ENCODE measurements at places on chromosomes 6 and 20.

- no peak for DNase-seq
Measured at GRCh38 chr6:88380618-88381288, 214.6 kb upstream of the CNR1 start.

GRCh38 chr6:32370505-32370904 is 1.2 kb downstream of the TSBP1 start:
- no peak for DNase-seq

GRCh38 chr6:38833320-38833719 is 118.2 kb downstream of the DNAH8 start:
- no peak for DNase-seq

- no peak for DNase-seq
Measured at GRCh38 chr6:47079638-47080037, 37.5 kb upstream of the ADGRF1 start.

DNA sequence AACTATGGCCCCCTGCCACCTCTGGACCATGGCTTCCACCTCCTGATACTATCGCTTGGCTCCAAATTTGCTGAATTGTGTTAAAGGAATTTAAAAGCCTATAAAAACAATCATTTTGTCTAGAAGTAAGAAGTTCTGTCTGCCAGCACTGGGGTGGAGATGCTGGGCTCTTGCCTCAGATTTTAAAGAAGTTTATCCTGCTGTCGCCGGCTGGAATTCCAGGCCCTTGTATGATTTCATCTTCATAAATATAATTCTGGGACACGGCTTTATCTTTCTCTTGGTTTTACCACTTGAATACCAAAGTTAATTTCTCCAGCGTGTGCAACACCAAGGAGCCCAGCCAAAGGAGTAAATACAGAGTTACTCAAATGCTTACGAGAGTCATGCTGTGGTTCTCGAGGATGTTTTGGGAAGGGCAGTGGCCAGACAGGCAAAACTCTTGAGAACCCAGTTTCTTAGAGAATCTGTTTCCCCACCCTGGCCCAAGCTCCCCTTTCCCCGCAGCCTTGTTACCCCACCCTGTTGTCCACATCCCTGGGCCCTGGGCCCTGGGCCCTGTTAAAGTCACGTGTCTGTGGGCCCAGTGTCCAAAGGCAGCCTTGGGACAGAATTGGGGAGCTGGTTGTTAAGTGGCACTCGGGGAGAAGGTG is 31.9 kb downstream of the C6orf89 start:
- no peak for DNase-seq

DNA sequence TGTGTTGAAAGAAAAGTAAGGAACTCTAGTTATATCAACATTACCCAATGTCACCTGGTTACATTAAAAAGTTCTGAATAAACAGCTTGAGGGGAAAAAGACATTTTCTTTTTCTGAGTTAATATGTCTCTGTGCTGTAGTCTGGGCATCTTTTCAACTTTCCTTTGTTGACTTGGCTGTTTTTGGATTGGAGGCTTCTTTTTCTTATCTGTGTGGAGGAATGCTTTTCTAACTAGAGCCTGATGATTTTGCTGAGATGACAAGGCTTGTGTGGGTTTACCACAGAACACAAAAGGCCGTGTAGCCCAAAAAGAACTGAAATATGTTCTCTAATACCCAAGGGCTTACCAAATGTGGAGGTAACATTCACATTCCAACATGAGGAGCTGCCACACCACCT is 161.8 kb downstream of the KCNQ5 start:
- no peak for DNase-seq

- no peak for DNase-seq
Measured at GRCh38 chr6:143878272-143878760, 14.0 kb downstream of the ZC2HC1B start.

DNA sequence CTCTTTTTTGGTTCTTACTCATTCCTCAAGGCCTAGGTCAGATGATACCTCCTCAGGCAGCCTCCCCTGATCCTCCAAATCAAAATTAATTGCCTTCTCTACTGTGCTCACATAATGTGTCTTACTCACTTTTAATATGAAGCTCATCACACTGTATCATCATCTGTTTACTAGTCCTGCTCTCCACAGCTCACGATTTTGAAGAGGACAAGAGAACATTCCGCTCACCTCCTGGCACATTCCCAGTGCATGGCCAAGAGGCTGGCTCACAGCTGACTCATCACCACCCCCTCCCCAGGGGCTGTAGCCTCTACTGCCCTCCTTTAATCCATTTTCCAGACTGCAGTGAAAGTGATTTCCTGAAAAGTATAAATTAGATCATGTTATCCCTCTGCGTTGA is 133.1 kb downstream of the ALDH8A1 start:
- no peak for DNase-seq

- no peak for DNase-seq
Measured at GRCh38 chr20:19783966-19784401, 25.9 kb downstream of the RIN2 start.

DNA sequence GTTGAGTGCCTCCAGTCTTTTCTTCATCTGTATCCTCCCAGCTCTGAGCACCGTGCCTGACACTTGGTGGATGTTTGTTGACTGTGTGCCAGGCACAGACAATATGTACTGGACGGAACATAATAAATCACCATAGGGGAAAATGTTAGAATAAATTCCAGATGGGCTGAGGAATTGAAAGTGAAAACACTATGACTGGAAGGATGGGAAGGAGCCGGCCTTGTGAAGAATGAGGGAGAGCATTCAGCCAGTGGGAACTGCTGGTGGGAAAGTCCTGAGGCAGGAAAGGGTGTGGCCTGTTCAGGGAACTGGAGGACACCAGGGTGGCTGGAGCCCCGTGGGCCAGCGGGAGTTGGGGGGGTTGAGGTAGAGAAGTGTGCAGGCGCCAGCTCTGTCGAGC is 75.4 kb downstream of the MTHFD1L start:
- DNase-seq, result no peak

GRCh38 chr20:13267231-13267630 is 46.2 kb downstream of the ISM1 start:
- no peak for DNase-seq

GRCh38 chr20:29740951-29741593 is 1516.4 kb upstream of the DEFB115 start:
- no peak for DNase-seq

DNA sequence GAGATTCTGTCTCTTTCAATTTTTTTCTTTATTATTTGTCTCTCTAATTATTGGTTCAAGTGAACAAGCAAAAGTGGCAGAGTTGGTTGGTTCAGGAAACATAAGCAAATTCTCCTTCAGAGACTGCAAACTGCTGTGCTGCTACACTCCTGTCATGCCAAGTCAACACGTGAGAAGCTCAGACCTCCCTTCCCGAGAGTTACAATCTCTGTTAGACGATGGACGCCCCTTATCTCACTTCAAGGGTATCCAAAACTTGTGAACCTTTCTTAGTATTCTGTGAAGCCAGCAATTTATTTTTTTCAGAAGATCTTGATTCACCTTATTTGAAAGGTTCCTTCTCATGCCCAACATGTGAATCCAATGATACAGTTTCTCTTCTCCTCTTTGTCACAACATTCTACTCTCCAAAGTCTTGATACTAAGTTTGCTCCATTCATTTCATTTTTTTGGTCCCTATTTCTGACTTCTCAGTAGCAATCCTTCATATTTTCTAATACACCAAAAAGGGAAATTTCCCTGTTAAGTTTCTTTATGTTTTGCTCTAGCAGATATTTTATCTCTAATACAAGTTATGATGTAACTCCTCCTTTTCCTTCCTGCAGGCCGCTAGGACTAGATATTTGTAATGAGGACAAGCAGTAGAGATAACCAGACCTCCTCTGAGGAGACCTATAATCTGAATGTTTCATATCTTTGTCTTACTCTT is 448.8 kb upstream of the CITED2 start:
- DNase-seq, result no peak

- DNase-seq, result no peak
Measured at GRCh38 chr6:8325743-8326142, 109.6 kb downstream of the SLC35B3 start.

- no peak for DNase-seq
Measured at GRCh38 chr20:49146442-49147225, 41.5 kb downstream of the STAU1 start.

GRCh38 chr6:146419576-146419975 is 124.1 kb upstream of the RAB32 start:
- DNase-seq, result no peak

GRCh38 chr6:84151669-84152068 is 75.8 kb downstream of the CEP162 start:
- no peak for DNase-seq

GRCh38 chr20:45833883-45834796 is 541 bp downstream of the SNX21 start:
- peak; percentile 88 for DNase-seq

- no peak for DNase-seq
Measured at GRCh38 chr6:113976806-113977205, 5.9 kb upstream of the HDAC2 start.

- no peak for DNase-seq
Measured at GRCh38 chr20:12049125-12049524, 131.4 kb downstream of the BTBD3 start.

GRCh38 chr6:64054861-64055260 is 419.3 kb downstream of the PHF3 start:
- no peak for DNase-seq

DNA sequence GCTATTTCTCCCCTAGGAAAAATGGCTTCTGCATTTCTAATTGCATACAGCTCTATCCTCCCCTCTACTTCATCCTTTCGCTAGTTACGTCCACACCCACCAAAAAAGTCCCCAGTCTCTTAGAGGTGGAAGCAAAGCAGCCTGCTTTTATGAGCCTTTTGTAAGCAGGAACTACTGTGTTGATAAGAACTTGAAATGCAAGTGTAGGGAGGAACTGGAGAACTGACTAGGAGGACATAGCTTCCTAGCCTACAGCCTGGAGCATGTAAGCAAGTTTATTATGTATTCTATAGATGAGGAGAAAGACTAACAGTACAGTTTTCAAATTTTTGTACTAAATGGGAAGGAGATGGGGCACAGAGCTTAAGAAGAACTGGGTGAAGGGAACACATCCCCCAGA is 10.3 kb downstream of the ARHGAP18 start:
- no peak for DNase-seq

DNA sequence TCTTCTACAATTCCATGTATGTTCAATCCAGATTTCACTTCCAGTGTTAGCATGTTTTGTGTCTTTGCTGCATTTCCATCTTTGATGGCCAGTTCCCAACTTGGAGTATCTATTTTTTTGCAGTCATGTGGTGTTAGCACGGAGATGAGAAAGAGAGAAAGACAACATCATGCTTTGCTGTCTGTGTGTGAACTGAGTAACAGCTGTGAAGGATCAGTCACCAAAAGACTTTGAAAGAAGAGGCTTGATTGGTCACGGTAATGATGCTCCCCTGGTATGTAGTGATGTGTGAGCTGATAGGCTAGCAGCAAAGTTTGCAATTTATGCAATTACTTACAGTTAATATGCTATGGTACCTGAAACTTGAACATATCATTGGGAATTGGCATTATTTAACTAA is 731.3 kb upstream of the NRSN1 start:
- DNase-seq, result no peak

DNA sequence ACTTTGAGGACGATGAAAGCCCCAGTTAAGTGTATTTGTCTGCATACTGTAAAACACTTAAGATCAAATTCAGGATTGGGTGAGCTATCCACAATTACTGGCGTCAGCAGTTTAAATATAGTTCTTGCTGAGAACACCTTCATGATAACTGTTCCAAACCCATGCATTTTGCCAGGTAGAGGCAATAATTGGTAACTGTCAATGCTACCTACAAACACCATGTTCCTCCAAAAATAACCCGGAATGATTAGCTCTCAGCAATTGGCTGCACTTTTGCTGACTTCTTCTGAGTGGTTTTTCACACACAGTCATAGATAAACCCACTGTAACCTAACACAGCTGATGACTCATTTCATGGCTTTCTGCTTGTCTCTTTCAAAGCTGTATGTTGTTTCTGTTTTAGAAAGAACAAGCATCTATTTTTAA is 1358.6 kb upstream of the GJE1 start:
- DNase-seq, result no peak

GRCh38 chr6:68575765-68576439 is 59.2 kb upstream of the ADGRB3 start:
- no peak for DNase-seq

DNA sequence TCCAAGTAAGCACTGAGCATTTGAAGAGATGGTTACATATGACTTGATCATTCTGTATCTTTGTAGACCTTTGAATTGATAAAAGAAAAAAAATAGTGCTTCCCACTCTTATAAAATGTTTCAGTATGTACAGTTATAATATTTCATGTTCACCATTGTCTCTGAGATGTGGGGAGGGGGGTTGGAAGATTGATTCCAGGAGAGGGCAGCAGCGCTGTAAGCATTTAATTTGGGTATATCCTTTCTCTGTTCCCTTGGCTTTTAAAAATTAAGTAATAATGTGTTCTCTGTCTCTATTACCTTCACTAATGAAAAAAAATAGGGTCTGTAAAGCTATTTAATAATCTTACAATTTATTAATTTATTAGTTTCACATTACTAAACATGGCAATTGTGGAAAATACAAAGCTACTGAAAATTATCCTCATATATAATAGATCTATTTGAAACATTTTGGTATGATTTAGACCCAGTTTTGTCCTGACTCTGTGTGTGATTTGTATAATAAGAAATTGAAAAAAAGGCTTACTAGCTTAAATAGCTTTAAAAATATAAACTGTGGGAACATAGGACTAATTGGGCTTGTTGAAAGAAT is 341.2 kb downstream of the CDKAL1 start:
- no peak for DNase-seq

DNA sequence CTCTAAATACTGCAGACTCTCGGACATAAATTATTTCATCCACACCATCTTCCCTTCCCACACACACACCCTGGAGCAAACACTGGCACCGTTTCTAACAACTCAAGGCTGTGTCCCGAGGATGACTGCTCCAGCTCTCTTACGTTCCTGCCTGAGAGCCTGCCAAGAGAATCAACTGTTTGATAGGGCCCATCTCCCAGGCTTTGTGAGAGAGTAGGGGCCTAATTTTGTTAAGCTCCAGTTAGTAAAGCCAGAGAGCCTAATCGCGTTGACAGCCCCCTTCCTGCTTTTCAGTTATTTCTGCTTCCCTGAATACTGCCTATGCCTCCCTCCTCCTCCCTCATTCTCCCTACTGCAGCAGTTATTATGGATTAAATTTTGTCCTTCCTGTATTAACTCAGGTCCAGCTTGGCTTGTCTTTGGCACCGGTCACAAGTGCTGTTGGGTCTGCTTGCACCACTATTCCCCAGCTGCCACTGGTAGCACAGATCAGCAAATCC is 118.1 kb upstream of the TMEM181 start:
- no peak for DNase-seq

DNA sequence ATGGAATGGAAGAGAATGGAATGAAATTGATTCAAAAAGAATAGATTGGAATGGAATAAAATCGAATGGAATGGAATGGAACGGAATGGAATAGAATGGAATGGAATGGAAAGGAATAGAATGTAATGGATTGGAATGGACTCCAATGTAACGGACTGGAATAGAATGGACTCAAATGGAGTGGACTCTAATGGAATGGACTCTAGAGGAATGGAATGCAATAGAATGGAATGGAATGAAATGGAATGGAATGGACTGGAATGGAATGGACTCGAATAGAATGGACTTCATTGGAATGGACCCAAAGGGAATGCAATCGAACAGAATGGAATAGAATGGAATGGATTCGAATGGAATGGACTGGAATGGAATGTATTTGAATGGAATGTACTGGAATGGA is 19.7 kb upstream of the DEFB115 start:
- no peak for DNase-seq

All from sciatic nerve (tissue), 2 donors.